ENCODE measurements at places on chromosomes 12 and 14.

- no peak for DNase-seq
Observed at GRCh38 chr12:95396849-95397468, 77.0 kb upstream of the METAP2 start.

DNA sequence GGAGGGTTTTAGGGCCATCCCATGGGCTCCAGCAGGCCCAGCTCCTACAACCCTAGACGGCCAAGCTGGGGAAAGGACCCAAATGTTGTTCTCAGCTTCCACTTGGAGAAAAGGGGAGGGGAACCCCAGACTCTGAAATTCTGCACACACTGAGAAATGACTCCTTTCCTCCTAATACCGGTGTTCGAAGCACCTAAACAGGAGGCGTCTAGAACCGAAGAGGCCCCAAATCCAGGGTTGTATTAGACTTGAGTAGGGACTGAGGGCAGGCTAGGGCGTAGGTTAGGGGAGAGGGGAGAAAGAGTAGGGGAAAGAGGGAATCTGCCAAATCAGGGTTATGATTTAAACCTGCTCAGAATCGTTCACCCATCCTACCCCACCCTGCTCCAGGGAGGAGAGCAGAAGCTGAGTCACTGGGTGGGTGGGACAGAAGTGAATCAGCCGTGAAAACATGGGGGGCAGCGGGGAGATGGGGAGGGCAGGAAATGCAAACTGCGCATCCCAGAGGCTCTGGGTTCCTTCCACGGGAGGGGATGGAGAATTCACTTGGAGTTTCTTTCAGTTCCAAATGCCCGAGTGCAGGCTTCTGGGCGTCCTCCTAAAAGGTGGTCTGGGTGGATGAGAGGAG, 1.0 kb downstream of the IGFBP6 start:
- peak; percentile 39 for DNase-seq

DNA sequence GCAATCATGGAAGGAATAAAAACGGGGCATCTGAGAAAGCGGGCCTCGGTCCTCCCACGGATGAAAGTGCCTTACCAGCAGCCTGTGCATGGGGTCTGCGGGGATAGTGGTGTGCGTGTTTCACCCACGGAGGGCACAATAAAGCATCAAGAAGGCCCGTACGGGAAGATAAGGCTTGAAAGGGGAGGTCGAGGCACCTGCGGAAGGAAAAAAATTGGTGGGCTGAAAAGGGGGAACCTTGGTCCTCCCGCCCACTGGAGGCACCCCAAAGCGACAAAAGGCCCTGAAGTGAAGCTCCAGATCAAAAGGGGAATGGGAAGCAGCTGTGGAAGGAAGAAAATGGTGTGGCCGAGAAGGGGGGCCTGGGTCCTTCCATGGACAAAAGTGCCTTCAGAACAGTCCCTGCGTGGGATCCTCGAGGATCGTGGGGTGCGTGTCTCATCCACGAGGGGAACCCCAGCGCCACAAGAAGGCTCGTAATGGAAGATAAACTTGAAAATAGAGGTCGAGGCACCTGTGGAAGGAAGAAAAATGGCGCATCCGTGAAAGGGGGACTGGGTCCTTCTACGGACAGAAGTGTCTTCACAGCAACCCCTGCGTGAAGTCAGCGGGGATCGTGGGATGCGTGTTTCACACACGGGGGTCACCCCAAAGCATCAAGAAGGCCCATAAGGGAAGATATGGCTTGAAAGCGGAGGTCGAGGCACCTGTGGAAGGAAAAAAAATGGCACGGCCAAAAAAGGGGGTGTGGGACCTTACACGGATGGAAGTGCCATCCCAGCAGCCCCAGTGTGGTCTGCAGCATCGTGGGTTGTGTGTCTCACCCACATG, 276.9 kb downstream of the ALG10 start:
- DNase-seq: no peak

GRCh38 chr12:21433525-21433924, 3.9 kb upstream of the PYROXD1 start:
- DNase-seq: no peak

DNA sequence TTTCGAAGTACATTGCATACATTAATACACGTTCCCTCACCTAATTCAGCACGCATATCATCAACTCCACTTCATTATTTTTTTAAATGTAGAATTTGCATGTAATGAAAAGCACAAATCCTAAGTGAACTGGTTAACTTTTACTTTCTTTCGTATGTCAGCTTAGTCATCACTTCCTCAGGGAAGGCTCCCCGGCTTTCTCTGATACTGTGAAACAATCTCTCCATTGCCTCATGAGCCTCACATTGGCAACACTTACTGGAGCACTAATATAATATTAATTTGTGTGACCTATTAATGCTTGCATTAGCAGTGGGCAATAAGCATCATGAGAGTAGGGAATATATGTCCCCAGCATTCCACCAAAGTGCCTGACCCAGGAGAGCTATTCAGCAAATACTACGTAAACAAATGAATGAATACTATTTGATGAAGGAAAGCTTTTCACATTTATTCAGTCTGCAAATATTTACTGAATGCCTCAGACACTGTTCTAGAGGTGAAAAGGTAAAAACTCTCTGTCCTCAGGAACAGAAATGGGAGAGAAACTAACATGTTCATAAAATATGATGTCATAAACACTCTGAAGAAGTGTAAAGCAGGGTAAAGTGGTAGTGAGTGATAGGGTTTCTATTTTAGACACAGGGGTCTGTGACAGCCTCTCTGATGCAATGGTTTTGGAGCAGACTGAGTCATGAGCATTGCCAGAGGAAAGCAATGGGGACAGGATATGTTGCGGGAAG, 327.5 kb upstream of the DIO2 start:
- DNase-seq: no peak

DNA sequence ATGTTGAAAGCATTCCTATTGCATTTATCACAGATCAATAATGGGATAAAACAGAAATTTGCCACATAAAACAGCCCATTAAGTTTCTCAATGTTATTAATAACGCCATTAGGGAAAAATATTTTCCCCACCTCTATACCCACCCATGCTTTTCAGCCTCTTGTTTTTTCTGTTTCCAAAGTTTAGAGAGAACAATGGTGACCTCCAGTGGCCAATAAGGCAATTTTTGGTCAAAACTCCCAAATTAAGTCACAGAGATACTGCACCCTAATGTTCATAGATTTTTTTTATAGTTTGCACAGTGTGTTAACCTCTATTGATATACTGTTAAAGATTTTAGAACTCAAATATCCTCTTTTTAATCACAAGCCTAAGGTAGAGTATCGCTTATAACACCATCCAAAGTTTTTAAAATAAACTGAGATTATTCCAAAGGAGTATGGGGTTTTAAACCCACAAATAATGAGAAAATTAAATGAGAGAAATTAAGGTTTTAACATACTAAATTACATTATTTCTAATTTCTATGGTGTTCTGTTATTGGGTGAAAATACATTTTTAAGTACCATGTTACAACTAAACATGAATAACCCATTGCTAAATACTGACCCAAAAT, 184.7 kb upstream of the DCN start:
- DNase-seq: no peak

- DNase-seq: peak; percentile 82
Observed at GRCh38 chr12:48350249-48351021, at the start of gene ZNF641. ZNF641 (minus strand) TSS chr12:48350919; CDS start chr12:48348090, 2,829 bp downstream.

DNA sequence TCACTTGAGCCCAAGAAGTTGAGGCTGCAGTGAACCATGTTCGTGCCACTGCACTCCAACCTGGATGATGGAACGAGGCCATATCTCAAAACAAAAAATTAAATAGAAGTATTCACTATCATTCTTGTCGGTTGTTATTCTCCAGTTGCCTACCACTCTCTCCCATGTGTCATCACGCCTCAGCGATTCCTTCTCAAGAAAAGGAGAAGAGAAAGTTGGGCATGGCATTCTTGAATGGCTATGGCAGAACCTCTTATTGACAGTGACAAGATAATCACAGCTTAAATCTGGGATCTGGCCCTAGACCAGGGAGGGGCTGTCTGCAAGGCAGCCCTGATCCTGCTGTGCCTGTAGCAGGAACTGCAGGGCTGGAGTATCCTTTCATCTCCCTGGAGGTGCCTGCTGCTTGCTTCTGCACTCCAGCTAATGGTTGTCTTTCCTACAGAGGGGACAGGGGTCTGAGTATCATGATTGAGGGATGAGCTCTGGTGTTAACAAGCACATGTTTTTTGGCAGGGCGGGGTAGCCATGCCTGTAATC, 12.8 kb upstream of the MLEC start:
- no peak for DNase-seq

DNA sequence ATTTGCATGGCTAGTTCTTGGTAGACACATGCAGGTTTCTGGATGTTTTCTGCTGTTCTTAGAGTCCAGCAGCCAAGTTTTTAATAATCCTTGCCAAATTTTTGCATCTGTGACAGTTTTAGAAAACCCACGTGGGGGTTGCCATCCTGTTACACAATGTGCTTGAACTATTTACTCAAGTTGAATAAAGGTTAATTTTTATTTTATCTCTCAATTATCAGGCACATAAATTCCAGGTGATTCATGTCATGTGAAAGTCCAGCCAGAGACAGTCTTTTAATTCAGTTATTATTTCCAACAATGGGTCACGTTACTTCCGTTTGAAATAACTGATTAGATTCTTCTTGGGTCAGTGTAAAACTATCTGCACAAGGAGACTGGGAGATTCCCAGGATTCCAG, 15.7 kb downstream of the MYRFL start:
- no peak for DNase-seq

- DNase-seq: peak; percentile 29
Observed at GRCh38 chr12:12461923-12462315, 100.7 kb downstream of the DUSP16 start.

DNA sequence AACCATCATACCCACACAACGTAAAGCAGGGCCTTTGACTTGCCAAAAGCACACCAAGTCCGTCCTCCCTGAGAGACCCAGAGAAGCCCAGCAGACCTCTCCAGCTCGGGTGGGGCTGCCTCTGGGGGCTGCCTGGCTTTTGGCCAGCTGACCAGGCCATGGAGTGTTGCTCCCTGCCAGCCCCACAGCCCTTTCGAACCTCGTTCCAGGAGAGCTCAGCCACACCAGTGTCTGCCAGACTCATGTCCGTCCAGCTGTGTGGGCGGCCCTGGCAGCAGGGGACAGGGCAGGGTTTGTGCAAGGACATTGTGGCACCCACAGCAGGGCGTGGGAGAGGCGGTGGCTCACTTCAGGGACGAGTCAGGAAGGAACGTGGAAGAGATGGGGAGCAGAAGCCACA, 22.6 kb upstream of the IRF2BPL start:
- DNase-seq: no peak

DNA sequence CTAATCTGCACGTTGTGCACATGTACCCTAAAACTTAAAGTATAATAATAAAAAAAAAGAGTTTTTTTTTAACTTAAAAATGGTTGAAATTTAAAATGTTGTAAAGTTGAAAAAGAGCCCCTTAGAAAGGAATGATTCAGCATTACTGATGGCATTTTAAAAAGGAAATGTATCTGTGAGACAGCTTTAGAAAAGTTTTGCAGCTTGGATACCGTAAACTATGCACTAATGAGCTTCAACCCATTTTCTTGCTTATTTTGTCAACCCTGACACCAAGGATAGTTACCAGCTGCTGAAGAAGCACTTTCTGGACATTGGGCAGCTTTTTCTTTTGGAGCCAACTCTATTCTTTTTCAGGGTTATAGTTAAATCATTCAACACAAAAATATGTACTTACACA, 4.3 kb downstream of the BICD1 start:
- no peak for DNase-seq

Measured in stimulated activated CD4-positive, alpha-beta T cell treated with anti-CD3 and anti-CD28 coated beads, Interleukin-4, amount 100 ng/mL, for 4 hours (primary cell).